T-helper 17 cell (primary cell): ENCODE measurements at places on chromosomes 3 and 15.
A peak's percentile ranks its signal among the peaks of the same experiment; 100 is the strongest.

GRCh38 chr3:18438586-18438985 lies 13.4 kb upstream of the SATB1 start:
- H3K27me3 ChIP-seq = no peaks in the 10 kb centered on the region
- H3K27ac ChIP-seq = peak overlapping the region; percentile 93
- H3K4me1 ChIP-seq = peaks cover 35% of the 10 kb centered on the region
- no peaks in the 10 kb centered on the region for H3K36me3 ChIP-seq

GRCh38 chr3:102084006-102084405 lies 234.7 kb downstream of the NFKBIZ start:
- H3K36me3 ChIP-seq = peaks cover 2% of the 10 kb centered on the region
- H3K27me3 ChIP-seq = peaks cover 7% of the 10 kb centered on the region
- H3K4me3 ChIP-seq = no peak overlapping the region
- peaks cover 3% of the 10 kb centered on the region for H3K4me1 ChIP-seq

GRCh38 chr15:94722024-94722636 lies 490.8 kb downstream of the MCTP2 start:
- H3K27me3 ChIP-seq = peaks cover 6% of the 10 kb centered on the region
- no peak overlapping the region for H3K27ac ChIP-seq
- no peak overlapping the region for H3K4me3 ChIP-seq
- no peak for DNase-seq

DNA sequence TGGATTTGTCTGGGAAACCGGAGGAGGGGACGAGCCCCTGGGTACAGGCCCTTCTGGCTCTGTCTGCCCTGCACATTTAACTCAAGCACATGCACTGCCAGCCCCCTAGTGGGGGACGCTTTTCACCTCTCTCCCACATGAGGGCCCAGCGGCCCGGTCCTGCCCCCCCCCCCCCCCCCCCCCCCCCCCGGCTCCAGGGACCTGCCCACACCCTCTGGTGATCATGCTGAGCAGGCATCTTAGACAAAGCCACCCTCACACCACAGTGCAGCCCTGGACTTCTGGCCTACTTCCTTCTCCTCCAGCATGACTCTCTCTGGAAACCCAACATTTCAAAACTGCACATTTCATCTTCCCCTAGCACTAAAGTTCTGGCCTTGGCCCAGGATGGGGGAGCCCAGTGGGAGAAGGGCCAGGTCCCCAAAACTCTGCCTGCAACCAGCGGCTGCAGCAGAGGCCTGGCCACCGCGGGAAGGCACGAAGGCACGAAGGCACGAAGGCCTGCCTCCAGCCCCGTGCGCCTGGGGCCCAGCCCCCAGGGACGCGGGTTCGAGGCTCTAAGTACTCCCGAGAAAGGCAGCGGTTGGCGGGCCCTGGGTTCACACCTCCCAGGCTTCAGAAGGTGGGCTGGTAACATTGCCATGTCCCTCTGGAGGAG lies 14.1 kb downstream of the KLF15 start:
- H3K27ac ChIP-seq = no peak overlapping the region
- no peak overlapping the region for H3K4me3 ChIP-seq
- peak; percentile 3 for DNase-seq
- no peaks in the 10 kb centered on the region for H3K4me1 ChIP-seq
- H3K36me3 ChIP-seq = no peaks in the 10 kb centered on the region

GRCh38 chr3:184117636-184118035 lies 17.5 kb upstream of the EIF2B5 start:
- H3K27me3 ChIP-seq = peaks cover 13% of the 10 kb centered on the region
- no peak overlapping the region for H3K4me3 ChIP-seq
- no peaks in the 10 kb centered on the region for H3K4me1 ChIP-seq
- no peak overlapping the region for H3K27ac ChIP-seq
- DNase-seq = no peak

GRCh38 chr3:139735191-139735590 lies 57.4 kb upstream of the NMNAT3 start:
- H3K27me3 ChIP-seq = no peaks in the 10 kb centered on the region
- no peaks in the 10 kb centered on the region for H3K4me1 ChIP-seq
- no peak for DNase-seq
- H3K27ac ChIP-seq = no peak overlapping the region

DNA sequence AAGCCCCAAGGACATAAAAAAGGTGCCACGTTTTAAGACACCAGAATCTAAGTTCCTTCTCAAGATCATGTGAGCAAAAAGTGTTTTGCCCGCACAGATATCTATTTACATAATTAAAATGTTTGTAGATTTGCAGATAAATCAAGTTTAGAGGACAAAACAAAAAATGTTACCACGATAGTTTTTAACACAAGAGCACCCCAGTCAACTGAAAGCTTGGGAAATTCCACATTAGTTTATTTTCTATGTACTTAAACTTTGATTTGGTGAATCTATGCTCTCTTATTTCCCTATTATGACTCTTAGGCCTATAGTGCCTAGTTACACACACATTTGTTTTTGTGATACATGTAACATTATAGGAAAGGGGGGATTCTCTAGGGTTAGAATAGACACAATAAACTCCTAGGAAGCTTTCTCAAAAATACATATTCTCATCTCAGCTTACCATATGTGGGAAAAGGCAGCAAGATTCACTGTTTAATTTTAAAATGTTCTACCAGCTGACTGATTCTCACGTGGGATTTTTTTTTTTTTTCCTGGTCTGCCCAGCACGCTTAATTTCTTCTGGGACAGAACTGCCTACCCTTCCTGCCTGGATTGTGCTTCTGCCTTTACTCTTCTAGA lies 8.4 kb upstream of the LEKR1 start:
- H3K27ac ChIP-seq = peak overlapping the region; percentile 89
- H3K4me1 ChIP-seq = peaks cover 30% of the 10 kb centered on the region
- no peaks in the 10 kb centered on the region for H3K36me3 ChIP-seq
- DNase-seq = no peak

DNA sequence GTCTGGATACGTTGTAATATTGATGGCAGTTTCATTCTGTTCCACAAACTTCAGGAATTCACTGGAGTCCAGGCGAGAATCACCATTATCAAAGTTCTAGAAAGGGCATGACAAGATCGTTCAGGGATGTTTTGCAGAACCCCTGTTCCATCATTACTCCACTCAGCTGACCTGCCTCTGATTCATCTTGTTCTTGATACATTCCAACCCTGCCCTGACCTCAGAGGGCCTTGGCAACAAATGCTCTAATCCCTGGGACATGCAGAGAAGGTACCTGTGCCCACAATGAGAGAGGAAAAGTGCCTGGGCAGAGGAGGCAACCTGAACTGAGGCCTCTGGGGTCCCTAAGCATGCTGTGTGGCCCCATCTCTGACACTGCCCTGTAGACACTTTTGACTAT lies 45.9 kb downstream of the FSTL1 start:
- no peak overlapping the region for H3K27ac ChIP-seq
- no peak for DNase-seq
- H3K4me1 ChIP-seq = peaks cover 2% of the 10 kb centered on the region
- no peak overlapping the region for H3K4me3 ChIP-seq
- peaks cover 6% of the 10 kb centered on the region for H3K27me3 ChIP-seq
- H3K36me3 ChIP-seq = peaks cover 2% of the 10 kb centered on the region

- no peaks in the 10 kb centered on the region for H3K36me3 ChIP-seq
- H3K4me1 ChIP-seq = no peaks in the 10 kb centered on the region
- no peak for DNase-seq
- no peak overlapping the region for H3K27ac ChIP-seq
- H3K27me3 ChIP-seq = no peaks in the 10 kb centered on the region
Observed at GRCh38 chr3:61610316-61610715, 48.9 kb downstream of the PTPRG start.

- no peaks in the 10 kb centered on the region for H3K36me3 ChIP-seq
- no peak overlapping the region for H3K27ac ChIP-seq
- H3K27me3 ChIP-seq = no peaks in the 10 kb centered on the region
Observed at GRCh38 chr3:128217702-128218547, 64.6 kb downstream of the EEFSEC start.

DNA sequence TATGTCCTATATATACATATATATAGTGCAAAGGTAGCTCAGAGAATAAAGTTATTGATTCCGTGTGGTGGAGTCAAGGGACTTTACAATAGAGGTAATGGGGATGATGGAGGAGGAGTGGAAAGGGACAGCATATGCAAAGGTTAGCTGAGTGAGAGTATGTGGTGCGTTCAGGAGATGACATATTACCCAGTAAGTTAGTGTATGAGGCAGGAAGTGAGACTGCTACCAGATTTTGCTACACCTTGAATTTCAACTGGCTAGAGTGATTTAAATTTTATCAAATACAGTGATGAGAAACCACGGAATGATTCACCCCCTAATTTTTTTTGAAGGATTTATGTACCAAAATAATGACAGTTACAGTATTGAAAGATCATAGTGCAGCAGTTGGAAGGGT lies 2.8 kb downstream of the ACTL6A start:
- H3K36me3 ChIP-seq = peaks cover 2% of the 10 kb centered on the region
- peak overlapping the region; percentile 79 for H3K4me3 ChIP-seq
- H3K27me3 ChIP-seq = no peaks in the 10 kb centered on the region
- peak overlapping the region; percentile 96 for H3K27ac ChIP-seq
- H3K4me1 ChIP-seq = peaks cover 33% of the 10 kb centered on the region
- no peak for DNase-seq

DNA sequence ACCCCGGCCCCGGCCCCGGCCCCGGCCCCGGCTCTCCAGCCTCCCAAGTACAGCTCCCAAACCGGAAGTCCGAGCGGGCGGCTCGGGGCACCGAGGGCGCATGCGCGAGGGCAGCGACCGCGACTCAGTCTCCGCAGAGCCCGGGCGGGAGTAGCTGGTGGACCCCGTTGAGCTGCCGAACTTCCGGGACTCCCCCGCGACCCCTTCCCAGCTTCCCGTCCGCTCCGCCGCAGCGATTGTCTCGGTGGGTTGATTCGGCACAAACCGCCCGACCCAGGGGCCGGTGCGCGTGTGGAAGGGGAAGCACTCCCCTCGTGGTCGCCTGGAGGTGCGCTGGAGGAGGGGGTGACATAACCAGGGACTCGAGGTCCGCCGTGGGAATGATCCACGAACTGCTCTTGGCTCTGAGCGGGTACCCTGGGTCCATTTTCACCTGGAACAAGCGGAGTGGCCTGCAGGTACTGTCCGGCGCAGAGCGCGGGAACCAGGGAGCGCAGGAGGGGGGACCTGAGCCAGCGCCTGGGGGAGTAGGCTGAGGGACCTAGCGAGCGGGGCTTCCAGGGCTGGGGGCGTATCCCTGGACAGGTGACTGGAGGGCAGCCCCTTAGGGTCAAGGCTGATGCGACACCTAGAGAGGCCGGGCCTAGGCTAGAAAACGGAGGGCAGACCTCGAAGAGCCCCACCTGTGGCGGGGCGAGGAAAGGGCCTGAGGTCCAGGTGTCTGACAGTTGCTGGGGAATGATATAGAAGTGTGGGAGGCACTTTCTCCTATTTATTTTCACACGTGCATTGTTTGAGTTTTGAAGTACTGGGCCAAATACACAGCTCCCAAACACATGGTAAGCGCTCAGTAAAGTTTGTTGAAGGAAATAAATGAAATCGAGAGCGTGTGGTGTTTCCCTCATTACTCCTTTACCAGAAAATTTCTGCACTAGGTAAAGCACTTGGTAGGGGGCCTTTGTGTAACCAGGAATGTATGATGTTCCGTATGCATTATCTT lies at the start of the genes TUBGCP4 and ZSCAN29:
TUBGCP4 (plus strand) TSS at position 127 of the 1,000 bp plus-strand sequence; CDS start at position 381, 254 bp downstream.
ZSCAN29 (minus strand) TSS at position 69 of the 1,000 bp plus-strand sequence. CDS start 1,130 bp downstream, outside the sequence.
- peaks cover 5% of the 10 kb centered on the region for H3K36me3 ChIP-seq
- H3K27me3 ChIP-seq = no peaks in the 10 kb centered on the region
- H3K4me3 ChIP-seq = peak within 1 kb of the TSS; percentile 94
- peaks cover 43% of the 10 kb centered on the region for H3K4me1 ChIP-seq
- peak; percentile 59 for DNase-seq
- H3K27ac ChIP-seq = peak within 1 kb of the TSS; percentile 92

DNA sequence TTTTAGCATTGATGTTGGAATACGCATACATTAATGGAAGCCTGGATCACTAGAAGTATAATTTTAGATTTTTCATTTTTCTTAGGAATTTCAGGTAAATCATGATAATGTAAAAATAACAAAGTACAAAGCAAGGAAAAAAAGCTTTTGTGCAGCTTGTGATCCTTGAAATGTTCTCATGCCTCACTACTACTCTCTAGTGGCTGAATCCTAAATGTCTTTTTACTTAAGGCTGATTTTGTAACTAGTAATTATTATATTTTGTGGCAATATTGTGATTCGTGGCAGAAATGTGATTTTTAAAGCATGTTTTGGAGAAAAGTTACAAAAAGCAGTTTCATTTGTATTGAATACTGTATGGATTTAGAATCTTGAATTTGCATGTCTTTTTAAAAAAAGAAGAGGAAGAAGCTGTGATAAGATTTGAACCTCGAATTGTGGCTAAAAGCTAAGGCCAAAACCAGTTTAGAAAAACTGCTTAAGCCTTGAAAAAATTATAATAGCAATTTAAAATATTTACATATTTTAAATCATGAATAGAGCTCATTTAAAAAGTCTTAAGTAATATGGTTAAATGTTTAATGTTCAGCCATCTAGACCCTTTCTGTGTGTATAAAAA lies 39.0 kb downstream of the U2SURP start:
- H3K27ac ChIP-seq = peak overlapping the region; percentile 49
- no peaks in the 10 kb centered on the region for H3K27me3 ChIP-seq
- peaks cover 12% of the 10 kb centered on the region for H3K4me1 ChIP-seq
- H3K36me3 ChIP-seq = peaks cover 8% of the 10 kb centered on the region
- no peak overlapping the region for H3K4me3 ChIP-seq

DNA sequence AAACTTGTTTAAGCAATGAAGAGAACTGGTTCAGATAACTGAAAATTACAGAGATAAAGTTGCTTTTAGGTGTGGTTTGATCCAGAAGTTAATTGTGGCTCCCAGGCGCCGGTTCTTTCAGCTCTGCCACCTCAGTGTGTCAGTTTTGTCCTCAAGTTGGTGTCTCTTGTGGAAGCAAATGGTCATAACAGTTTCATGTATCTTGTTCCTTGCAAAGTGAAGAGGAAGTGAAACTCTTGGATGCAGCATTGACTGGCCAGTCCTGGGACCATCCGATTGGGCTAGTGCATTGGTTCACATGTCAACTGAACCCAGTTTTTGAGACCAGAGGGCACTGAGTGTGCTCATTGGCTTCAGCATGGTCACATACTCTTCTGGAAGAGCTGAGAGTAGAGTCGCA lies 181.4 kb upstream of the GRM7 start:
- DNase-seq = no peak
- no peak overlapping the region for H3K27ac ChIP-seq
- no peaks in the 10 kb centered on the region for H3K4me1 ChIP-seq
- H3K36me3 ChIP-seq = no peaks in the 10 kb centered on the region

- H3K36me3 ChIP-seq = no peaks in the 10 kb centered on the region
- peaks cover 34% of the 10 kb centered on the region for H3K4me1 ChIP-seq
- no peak overlapping the region for H3K4me3 ChIP-seq
- DNase-seq = no peak
- H3K27ac ChIP-seq = peak overlapping the region; percentile 79
Observed at GRCh38 chr3:9768141-9768775, 1.5 kb downstream of the CAMK1 start.

DNA sequence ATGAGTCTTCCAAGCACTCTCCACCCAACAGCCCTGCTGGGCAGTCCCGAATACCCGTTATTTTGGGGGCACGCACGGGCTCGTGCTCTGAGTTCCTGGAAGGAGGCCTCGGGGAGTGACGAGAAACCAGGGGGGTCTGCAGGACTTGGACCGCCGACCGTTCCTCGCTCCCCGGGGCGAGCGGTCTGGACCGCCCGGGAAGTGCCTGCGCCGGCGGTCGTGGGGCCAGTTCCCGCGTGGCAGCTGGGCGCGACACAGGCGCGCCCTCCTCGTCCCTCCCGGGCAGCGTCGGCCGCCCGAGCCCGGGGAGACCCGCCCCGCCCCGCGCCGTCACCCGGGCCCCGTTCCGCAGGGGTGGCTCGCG lies 387 bp downstream of the GNB4 start:
- H3K27me3 ChIP-seq = peaks cover 88% of the 10 kb centered on the region
- peaks cover 13% of the 10 kb centered on the region for H3K4me1 ChIP-seq
- H3K27ac ChIP-seq = no peak overlapping the region
- peak overlapping the region; percentile 88 for H3K4me3 ChIP-seq

GRCh38 chr15:101440846-101441590 lies 48.5 kb downstream of the PCSK6 start:
- no peak for DNase-seq
- no peak overlapping the region for H3K4me3 ChIP-seq
- peaks cover 2% of the 10 kb centered on the region for H3K4me1 ChIP-seq
- H3K27ac ChIP-seq = no peak overlapping the region
- peaks cover 36% of the 10 kb centered on the region for H3K27me3 ChIP-seq
